Occipital lobe (tissue), 3 donors: ENCODE measurements at places on chromosomes 5 and 9. TPM values are rescaled to one million over a fixed set of nuclear protein-coding genes. Genes with fewer than 3 reads are reported as not detected.

- DNase-seq: no peak
Measured at GRCh38 chr9:108049671-108050494, 560.3 kb upstream of the KLF4 start.

DNA sequence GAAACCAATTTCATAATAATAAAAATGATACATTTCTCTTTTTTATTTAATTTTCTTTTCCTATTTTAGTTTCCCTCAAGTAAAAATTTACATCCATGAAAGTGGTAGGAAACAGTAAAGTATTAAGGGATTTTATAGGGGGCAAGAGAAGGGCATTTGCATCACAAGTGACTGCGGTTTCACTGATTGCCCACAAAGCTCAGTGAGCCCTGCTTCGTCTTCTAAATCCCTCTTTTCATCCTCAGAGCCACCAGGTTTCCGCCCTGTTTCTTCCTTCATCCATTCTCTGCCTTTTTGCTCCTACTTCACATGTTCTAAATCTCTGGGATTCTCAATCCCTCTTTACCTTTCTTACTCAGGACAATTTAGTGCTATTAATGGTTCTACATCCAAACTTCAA is 491.4 kb downstream of the LRRC70 start:
- no peak for DNase-seq

DNA sequence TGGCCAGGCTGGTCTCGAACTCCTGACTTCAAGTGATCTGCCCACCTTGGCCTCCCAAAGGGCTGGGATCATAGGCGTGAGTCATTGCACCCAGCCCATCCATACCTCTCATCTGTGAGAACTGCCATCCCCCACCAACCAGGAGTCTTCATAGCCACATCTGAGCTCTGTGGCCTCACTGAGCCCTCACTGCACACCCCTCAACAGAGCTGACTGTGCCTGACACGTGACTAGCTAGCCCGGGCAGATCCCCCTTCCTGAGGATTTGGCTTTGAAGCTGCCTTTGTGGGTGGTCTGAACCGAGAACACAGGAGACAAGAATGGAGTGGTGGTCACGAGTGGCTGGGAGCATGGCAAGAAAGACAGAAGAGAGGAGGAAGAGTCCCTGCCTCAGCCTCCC is 15.6 kb downstream of the AK8 start:
- no peak for DNase-seq

DNA sequence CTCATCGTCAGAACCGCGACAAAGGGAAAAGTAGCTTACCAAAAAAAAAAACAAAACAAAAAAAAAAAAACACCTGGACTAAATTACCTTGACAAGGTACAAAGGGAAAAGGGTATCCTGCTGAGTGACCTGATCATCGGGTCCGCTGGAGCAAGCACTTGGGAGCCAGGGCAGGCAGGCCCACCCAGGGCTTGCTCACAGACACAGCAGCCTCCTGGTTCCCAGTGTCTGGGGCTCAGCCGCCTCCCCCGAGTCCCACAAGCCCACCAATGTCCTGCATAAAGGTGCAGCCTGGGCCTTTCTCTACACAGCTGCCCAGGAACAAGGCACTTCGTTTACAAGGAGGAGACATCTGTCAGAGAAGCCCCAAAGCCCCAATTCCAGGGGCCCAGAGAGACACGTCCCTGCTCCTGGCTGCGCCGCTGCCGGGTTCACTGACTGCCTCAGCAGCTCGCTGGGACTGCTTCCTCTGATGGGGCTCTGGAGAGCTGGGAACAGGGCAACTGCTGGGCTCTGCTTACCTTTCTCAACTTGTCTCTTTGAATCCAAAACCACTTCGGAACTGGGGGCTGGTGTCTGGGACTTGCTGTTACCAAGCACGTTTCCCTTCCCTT is 63.4 kb downstream of the GOLM1 start:
- no peak for DNase-seq

- no peak for DNase-seq
Measured at GRCh38 chr5:127441799-127442484, 75.5 kb upstream of the PRRC1 start.

GRCh38 chr9:126720036-126720435 is 84.8 kb upstream of the ZBTB43 start:
- no peak for DNase-seq

GRCh38 chr5:137580030-137580429 is 80.9 kb upstream of the SPOCK1 start:
- no peak for DNase-seq

The LCN1 gene
- total RNA-seq: not detected

The SEMA6A gene
- total RNA-seq: 24.2 TPM

The CAVIN4 gene
- total RNA-seq: 12.9 TPM
